ENCODE measurements at places on chromosomes 1 and 21.
A peak's percentile ranks its signal among the peaks of the same experiment; 100 is the strongest.

DNA sequence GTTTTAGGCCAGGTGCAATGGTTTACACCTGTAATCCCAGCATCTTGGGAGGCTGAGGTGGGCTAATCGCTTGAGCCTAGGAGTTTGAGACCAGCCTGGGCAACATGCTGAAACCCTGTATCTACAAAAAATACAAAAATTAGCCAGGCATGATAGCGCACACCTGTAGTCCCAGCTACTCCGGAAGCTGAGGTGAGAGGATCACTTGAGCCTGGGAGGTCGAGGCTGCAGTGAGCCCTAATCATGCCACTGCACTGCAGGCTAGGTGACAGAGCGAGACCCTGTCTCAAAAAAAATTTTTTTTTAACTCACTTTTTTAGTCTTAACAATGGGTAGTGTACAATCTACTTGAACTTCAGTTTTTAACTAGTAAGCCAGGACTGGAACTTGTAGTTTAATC, 137.5 kb downstream of the HS2ST1 start:
- DNase-seq = no peak

DNA sequence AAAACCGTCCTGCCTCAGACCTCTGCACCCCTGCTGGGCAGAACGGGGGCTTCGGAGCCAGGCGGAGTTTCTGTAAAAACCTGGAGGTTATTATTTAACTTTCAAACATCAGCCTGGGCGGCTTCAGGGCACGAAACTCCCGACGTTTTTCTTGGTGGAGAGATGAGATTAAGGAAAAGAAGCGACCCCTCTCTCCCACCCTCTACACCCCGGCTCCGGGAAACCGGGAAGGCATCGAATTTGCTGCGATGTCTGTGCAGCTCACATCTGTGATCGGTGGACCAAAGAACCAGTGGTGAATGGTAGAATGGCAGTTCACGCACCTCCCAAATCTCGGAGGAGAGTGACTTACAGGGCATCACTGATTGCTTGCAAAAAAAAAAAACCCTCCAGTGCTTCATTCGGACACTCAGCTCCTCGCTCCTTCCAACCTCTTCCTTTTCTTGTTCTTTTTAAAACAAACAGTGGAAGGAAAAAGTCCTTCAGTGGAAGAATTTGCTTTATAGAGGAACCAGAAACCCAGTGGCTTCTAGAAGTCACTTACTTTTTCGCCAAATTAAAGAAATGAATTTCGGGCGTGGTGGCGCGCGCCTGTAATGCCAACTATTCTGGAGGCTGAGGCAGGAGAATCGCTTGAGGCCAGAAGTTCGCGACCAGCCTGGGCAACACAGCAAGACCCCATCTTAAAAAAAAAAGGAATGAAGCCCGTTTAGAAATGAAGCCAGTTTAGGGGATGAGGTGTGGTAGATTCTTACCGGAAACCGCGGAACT, 884 bp downstream of the PHACTR4 start:
- DNase-seq = peak; percentile 62

DNA sequence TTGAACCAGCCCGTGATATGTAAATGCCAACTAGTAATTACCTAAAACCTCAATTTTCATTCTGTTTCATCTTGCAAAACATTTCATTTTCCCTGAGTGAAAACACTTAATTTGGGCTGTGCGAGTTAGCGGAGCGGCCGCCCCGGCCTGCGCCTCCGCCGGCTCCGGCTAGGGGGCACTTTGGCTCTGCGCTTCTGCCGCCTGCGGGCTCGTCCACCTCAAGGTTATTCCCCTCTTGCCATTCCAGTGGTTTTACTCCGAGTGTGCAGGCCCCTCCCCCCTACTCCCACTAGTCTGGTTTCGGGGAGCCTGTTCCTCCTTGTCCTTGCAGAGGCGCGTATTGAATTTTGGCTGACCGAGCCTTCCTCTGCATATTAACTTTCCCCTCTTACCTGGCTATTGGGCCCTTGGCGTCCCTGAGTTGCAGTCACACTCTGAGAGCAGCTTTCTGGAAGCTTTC, 55.6 kb downstream of the PEX14 start:
- DNase-seq = peak; percentile 72

DNA sequence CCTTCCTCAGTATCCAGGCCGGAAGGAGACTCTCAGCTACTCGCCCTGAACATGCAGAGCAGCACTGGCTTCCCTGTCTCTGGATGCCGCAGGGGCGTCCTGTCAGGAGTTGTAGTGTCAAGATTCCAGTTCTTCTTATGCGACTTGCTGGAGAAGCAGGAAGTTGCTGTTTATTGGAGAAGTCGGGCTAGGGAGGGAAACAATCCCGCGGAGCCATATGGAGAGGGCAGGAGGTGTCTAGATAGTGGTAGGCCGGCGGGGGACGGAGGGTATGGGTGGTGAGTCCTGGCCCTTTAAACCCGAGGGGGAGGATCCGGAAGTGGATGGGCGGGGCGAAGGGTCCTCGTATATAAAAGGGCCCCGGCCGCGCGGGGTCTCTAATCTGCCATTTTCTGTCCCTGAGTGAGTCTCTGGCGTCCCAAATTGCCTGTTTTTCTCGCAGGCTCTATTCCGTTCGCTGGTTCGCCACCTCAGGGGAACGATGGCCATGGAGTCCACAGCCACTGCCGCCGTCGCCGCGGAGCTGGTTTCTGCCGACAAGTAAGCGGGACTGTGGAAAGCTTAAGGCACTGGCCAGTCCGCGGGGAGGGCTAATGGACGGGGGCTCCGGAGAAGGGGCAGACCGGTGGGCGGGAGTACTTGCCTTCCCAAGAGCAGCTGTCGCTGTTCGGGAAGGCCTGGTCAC, at the start of gene NASP:
Gene NASP, plus strand, starts transcription at position 376 of the 685 bp plus-strand sequence. Its CDS starts 106 bp downstream, at position 482.
- peak; percentile 85 for DNase-seq

GRCh38 chr1:38872401-38873026, 634 bp downstream of the MYCBP start:
- DNase-seq = peak; percentile 39

GRCh38 chr1:109990302-109990653, 5.7 kb downstream of the AHCYL1 start:
- DNase-seq = no peak

DNA sequence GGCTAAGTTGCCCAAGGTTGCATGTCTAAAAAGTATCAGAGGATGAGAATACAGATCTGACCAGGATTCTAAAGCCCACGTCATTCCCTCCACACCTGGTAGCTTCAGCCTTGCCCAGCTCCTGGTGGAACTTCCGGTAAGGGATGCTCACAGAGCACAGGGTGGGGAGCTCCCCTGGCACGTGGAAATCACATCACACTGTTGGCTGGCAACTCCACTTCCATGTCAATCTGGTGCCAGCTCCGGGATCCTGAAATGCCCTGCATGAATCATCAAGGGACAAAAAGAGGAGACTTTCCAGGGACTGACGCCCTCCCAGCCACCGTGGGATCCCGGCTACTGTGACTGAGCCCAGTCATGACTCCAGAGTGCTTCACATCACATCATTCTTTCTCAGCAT, 12.4 kb upstream of the BCAR3 start:
- peak; percentile 54 for DNase-seq

- DNase-seq = peak; percentile 18
Observed at GRCh38 chr1:180343921-180344769, 114.1 kb downstream of the LHX4 start.

- no peak for DNase-seq
Observed at GRCh38 chr1:113040718-113041412, 32.1 kb upstream of the LRIG2 start.

DNA sequence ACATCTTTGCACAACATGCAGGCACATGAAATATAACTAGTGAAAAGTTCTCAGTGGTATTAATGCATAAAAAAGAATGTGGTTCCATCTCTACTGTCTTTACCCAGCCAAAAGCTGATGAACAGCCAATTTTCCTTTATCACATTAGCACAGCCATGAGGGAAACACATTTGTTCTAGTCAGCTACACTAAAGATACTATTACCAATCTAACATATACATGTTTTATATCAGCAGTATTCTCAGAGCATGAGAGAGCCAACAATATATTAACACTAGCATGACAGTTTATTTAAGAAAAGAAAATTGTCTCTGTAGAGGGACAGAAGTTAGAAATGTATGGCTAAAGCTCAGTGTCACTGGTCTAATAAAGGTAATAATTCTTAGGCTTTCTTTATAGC, 56.3 kb downstream of the USH2A start:
- DNase-seq = no peak

DNA sequence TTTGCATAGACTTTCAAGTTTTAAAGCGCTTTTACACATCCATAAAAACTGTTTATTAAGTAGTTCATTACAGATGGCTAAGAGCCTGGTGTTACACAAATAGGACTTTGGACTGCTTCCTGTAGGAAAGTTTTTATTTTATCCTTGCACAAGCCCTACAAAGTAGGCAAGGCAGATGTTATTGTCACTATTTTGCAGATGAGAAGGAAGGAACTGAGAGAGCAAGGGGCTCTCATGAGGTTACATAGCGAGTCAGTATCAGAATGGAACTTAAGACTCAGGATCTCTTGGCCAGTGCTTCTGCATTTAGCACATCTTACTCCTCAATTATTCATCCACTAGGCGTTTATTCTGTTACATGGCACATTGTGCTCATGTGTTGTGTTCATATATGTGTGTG, 2.6 kb upstream of the MAPKAPK2 start:
- DNase-seq = no peak

DNA sequence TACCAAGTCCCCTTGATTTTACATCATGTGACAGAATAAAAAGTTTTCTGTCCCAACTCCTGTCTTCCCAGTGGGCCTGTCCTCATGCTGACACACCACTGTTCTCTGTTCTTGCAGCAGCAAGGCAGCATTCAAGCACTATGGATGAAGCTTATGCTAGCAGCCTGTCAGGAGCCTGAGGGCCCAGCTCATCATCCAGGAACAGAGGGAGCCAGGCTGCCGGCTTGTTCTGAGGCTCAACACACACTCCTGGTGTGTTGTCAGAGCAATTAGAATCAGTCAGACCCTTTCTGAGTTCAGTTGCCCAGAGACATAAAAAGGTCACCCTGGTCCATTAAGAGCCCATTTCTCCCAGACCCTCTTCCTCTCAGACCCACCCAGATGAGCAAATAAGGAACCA, 282.9 kb downstream of the SEC16B start:
- no peak for DNase-seq
